Progenitor cell of endocrine pancreas (in vitro differentiated cells): ENCODE measurements at places on chromosomes 13 and 19. TPM values are rescaled to one million over a fixed set of nuclear protein-coding genes. Genes with fewer than 3 reads are reported as not detected.

DNA sequence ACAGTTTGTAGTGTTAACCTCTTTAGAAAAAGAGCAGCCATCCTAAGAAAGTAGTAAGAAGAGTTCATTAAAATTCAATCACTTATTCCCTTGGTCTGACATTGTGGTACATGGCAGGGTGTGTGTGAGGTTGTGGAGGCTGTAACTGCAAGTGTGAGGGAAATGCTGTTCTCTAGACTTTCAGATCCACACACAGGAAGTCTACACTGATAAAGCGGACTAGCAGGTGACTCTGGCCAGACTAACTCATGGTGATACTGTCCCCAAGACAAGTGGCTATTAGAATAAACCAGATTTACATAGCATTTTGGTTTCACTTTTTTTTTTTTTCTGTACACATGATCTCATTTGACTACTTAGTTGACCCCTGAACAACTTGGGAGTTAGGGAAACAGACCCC is 10.0 kb downstream of the MTIF3 start:
- no peak for DNase-seq

GRCh38 chr19:41411968-41412265 is 14.3 kb downstream of the BCKDHA start:
- no peak for DNase-seq

RASAL3 gene
- not detected in 2 replicates for total RNA-seq

- DNase-seq = no peak
Measured at GRCh38 chr13:77991003-77991402, 72.4 kb upstream of the EDNRB start.

ZNF729 gene
- total RNA-seq = not detected in 2 replicates

DNA sequence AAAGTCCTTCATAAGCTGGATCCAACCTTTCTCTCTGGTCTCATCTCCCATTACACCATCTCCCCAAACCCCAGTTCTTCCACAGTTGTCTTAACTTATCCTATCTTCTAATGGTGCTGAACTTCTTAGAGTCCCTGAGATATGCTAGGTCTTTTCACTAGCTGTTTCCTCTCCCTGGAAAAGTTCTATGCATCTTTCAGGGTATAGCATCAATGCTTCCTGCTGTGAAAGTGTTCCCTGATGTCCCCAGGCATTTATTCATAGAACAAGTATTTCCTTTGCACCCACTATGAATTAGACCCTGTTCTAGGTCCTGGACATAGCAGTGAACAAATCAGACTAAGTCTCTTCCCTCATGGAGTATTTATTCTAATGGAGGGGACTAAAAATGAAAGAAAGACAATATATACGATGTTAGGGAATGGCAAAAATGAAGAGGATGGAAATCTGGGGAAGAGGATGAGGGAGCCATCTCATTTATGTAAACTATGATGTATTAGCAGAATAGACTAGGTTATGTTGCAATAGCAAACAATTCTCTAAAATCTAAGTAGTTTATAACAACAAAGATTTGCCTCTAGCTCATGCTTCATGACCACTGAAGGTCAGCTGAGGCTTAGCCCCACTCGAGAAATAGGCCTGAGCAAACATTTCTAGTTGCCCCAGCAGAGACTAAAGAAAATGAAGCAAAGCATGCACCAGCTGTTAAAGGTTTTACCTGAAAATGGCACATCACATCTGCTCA is 120.0 kb downstream of the CYSLTR2 start:
- DNase-seq = no peak

DNA sequence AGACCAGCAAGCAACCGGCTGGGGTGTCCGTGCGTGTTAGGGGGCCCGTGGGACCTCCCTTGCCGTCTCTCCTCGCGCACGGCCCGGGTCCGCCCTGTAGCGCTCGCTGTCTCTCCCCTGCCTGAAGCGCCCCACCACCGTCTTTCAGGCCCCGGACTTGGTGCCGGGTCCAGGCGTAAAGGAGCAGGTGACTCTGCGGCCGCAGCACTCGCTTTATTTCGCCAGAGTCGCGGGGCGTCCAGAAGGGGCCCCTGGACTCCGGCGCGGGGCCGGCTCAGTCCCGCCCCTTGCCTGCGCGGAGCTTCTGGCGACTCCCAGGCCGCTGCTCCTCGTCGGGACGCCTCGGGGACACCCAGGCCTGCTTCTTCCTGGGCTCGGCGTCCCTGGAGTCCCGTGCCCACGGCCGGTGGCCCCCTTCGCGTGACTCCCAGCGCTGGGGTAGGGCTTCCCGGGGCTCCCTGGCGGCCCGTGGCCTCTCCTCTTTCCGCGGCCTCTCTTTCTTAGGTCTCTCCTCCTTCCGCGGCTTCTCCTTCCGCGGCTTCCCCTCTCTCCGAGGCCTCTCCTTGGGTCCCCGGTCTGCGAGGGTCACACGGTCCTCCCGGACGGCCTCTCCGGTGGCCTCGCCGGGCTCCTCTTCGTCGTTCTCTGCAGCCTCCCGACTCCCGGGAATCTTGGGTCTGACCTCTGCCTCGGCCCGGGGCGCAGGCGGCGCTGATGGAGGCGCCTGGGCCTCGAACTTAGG is 3.1 kb downstream of the AMH start:
- no peak for DNase-seq

- DNase-seq = no peak
Measured at GRCh38 chr13:113804017-113804702, 45.1 kb downstream of the TMEM255B start.

PRRG2 gene
- 6.8 and 8.3 TPM in 2 replicates for total RNA-seq

GRCh38 chr13:95212983-95213850 is 88.0 kb downstream of the ABCC4 start:
- DNase-seq = no peak

DNA sequence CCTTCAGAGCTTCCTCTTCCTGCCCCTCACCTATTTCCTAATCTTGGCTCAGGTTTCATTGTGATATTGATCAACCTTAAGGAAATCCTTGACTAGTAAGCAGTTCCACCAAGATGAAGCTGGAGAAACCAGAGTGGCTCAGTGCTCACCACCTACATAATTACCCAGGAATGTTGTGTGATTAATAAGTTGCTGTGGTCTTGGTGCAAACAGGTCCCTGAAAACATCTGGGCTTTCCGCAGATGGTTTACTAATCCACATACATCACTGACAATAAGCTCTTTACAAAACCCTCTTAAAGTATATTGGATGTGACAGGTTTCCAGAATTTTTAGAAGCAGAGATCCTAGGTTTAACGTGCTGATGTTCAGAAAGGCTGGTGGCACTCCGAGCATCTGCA is 8.6 kb upstream of the SERP2 start:
- DNase-seq = no peak

DNA sequence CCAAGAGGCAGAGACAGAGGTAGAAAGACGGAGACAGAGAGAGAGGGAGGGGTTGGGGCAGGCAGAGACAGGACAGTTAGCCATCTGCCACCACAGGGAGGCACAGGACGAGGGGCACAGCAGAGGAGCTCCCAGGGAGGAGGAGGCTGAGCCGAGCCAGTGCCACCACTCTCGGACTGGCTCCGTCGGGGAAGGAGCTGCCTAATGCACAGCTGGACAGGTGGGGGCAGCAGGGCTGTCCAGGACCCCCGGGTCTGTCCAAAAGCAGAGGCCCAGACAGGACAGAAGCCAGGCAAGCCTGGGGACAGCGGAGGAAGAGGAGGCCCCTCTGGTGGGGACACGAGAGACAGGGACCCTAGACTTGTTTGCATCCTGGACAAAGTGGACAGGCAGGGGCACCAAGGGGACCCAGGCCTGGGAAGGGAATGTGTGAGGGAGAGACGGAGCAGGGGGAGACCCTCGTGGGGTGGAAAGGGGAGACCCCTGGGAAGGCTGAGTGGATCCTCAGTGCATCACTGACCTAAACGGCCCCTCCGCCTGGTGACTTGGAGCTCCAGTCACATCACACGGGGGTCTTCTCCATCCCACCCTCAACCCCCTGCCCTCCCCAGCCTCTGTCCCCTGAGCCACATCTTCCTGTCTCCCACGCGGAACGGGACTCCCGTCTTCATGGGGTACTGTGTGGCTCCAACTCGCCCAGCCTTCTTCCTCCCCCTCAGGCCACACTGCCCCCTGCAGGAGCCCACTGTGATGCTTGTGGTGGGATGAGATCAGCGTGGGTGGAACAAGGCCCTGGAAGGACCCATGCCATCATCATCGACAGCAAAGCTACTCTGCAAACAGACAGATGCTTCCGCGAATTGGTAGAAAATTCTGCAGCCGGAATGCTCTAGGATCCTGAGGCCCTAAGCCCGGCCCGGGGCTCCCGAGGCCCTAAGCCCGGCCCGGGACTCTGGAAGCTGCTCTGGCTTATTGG is 915 bp downstream of the F10 start:
- DNase-seq = no peak

DNA sequence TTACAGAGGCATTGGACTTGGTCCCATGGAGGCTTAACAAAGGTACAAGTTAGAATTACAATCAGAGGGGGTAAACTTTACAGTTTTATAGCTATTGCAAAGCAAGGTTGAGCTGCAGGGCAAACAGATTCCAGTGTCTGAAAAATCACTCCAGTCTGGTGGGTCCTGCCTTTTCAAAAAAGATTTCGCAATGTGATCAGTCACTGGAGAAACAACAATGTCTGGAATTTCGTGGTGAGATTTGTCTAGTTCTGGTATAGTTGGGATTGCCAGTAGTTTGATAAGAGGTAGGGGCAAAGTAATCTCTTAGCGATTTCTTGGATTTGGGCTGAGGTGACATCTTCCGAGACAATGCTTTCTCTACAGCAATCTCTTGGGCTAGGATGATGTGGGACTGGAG is 1198.2 kb upstream of the PCDH9 start:
- DNase-seq = no peak

DNA sequence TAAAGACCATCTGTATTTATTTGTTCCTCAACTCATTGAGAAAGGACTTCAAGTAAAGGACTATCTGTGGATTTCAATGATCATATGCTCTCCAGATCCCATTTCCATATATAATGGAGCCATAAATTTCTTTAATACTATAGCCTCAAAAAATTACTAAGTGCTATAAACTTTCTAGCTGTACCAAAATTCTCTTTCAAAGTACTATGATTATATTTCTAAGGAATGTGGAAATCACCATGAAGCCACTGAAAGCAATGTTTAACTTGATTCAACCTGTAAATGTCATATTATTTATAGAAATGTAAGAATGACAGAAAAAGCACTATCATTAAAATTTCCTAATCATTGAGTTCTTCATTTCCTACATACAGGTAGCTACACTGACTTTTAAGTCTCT is 20.7 kb downstream of the TBC1D4 start:
- DNase-seq = no peak

GRCh38 chr19:8567522-8568172 is 9.6 kb downstream of the MYO1F start:
- no peak for DNase-seq

DNA sequence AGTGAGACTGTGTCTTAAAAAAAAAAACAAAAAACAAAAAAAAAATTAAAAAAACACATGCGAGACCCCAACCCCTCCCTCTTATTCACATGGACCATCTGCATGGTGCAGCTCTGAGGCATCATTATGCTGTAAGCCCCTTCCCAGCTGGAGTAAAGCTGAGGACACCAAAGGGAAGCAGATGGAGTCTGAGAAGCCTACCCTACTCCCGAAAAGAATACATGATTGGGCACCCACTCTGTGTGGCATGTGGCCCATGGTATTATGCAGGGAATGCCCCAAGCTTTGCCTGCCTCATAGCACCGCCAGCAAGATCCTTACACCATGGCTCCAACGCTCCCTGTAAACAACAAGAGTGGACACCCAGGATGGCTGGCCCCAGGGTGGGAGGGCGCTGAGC is 4.7 kb downstream of the PTH2 start:
- no peak for DNase-seq

- no peak for DNase-seq
Measured at GRCh38 chr13:46565808-46566750, 13.1 kb downstream of the LRCH1 start.

GRCh38 chr19:17264641-17264979 is at the start of gene USHBP1:
Gene USHBP1 (minus strand): TSS chr19:17264745. CDS start chr19:17264299, 446 bp downstream.
- no peak for DNase-seq

GRCh38 chr19:18613589-18614234 is 1.0 kb downstream of the TMEM59L start:
- DNase-seq = no peak

RAB3A gene
- total RNA-seq = 3.3 and 5.1 TPM in 2 replicates

HSPB6 gene
- total RNA-seq = 0.33 TPM in 1 of 2 replicates, not detected in the other
